ENCODE measurements at places on chromosomes 5 and 9.

DNA sequence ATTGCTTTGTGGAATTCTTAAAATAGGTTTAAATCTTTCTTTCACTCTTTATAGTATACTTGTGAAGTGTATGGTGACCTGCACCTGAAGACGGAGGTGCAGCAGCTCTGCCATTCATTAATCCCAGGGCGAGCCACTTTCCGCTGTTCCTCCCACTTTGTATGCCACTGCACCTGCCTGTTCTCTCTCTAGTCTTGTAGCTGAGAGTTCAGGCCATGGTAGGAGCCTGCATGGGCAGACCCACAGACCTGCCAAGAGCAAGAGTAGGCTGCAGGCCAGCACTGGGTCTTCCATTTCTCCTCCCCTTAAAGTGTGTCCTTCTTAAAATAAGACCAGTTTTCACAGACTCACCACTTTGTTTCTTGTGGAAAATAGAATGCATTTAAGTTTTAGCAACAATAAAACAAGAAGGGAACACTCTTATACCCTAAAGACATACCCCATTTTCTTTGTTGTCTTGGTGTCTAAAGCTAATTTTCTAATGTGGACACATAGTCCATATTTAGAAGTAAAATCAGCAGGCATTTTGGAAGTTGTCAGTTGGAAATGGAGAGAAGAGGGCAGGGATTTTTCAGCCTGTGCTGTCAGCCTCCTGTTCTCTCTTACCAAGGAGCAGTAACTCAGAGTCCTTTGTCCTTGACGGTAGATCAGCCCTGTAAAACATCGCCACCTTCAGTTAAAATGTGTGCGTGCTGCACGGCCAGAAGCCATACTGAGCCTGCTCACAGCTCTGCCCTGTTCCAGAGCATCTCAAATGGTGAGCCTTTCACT, 103.2 kb downstream of the SNCAIP start:
- no peak for DNase-seq

DNA sequence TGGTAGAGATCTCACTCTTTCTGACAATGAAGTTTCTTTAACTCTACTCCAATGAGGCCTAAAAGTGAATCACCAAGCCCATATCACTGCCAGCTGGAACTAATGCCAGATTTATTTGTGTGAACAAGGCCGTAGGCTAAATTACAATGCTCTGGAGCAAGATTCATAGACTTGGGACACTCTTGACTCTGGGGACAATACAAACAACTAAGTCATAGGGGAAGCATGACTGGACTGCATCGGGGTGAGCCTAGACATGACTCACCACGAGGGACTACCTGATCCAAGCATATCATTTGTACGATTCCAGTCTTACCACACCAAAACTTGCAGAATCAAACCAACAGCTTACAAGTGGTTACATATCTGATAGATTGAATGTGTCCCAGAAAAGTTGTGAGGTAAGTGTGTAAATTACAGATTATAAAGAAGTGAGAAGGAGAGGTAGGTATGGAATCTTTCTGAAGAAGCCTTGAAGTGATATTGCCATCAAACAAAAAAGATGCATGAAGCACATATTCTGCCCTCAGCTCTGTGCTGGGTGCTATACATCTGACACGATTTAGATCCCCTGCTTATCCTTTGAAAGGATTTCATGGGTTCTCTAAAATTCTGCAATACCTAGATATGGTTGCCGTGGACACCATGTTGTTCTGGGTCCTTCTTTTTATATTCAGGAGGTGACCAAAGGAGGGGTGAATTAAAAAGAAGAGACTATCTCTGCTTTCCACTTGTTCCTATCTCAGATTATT, 199.3 kb upstream of the PDE4D start:
- DNase-seq: no peak

DNA sequence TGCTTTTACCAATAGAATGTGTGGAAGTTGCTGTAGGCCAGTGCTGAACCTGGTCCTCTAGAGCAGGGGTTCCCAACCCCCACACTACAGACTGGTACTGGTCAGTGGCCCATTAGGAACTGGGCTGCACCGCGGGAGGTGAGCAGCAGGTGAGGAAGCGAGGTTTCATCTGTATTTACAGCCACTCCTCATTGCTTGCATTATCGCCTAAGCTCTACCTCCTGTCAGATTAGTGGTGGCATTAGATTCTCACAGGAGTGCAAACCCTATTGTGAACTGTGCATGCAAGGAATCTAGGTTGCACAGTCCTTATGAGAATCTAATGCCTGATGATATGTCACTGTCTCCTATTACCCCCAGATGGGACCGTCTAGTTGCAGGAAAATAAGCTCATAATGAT, 6.1 kb upstream of the CCDC152 start:
- no peak for DNase-seq

- no peak for DNase-seq
Measured at GRCh38 chr5:83255268-83255667, 177.9 kb downstream of the XRCC4 start.

DNA sequence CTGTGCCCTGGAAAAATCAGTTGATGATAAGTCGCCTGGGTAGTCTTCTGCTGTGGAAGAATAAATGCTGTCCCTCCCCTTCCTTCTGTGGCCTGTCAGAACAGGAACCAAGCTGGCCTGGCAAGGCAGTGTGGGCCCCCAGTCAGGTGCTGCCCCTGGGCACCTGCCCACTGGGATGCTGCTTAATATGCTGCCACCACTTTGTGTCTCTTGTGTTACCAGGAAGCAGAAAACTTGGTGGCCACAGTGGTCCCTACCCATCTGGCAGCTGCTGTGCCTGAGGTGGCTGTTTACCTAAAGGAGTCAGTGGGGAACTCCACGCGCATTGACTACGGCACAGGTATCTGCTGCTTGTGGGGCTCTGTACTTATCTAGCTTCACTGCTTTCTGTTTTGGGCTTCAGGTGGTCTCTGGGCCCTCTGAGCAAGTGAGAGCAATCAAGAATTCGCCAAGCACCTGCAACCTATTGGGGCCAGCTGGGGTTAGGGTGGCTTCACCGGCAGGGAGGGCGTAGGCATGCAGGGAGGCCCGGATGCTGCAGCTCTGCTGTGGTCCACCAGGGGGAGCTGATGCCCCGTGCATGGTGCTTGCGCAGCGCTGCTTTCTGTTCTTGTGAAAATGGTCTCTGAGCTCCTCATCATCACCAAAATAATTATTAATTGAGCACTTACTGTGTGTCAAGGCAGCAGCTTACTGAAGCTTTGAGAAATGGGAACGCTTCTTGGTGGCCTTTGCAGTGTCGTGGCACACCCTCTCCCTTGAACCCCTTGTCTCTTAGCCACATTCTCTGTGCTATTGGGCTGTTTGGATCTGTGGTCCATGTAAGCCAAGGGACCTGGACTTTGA, 20.3 kb downstream of the PTPA start:
- peak; percentile 75 for DNase-seq

DNA sequence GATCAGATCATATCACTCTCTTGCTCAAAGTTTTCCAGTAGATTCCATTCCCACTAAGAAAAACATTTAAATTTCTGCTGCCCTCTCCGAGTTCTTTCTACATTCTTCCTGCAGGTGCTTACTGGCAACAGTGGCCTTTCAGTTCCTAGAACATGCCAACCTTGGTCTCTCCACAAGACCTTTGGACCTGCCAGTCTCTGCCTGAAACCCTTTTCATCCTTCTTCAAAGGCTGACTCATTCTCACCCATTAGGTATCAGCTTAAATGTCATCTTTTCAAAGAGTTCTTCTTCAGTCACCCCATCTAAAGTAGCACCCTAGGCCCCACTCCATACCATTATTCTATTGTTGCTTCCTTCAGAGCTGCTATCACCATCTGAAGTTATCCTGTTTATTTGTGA, 21.8 kb downstream of the PPIC start:
- DNase-seq: no peak

DNA sequence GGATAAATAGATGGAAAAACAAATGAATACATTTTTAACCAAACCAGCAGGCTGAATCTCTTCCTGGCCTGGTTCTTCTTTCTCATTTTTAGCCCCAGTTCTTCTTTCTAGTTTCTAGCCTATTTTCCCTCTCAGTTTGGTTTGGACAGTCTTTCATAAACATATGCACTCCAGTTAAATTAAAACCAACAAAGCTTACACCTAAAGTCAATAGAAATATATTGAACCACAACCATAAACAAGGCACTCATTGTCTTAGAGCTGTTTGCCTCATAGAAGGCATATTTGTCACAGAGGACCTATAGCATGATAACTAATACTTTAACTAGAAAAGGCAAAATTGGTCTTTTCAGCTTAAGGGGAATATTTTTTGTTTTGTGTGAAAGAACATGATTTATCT, 638.3 kb downstream of the NR2F1-AS1 start:
- DNase-seq: no peak

- DNase-seq: no peak
Measured at GRCh38 chr9:25678147-25678666, at the start of gene TUSC1. Gene TUSC1 (minus strand): TSS chr9:25678444. CDS start chr9:25678312, 132 bp downstream.

- no peak for DNase-seq
Measured at GRCh38 chr5:147510885-147511284, 1.0 kb upstream of the DPYSL3 start.

DNA sequence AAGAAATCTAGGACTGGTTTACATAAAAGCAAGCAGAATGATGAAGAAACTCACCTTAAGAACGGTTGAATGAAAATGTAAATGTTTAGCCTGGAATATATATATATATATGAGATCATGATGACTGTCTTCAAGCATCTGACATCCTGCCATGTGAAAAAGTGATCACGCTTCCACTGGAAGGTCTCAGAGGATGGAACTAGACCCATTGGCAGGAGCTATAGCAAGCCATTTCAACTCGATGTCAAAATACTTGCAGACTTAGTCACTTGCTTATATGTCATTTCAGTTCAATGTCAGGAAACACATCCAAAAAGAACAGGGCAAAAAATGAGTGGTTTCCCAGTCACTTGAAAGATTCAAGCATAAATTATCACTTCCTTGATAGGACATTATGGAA, 22.2 kb upstream of the TMEM161B start:
- DNase-seq: no peak

DNA sequence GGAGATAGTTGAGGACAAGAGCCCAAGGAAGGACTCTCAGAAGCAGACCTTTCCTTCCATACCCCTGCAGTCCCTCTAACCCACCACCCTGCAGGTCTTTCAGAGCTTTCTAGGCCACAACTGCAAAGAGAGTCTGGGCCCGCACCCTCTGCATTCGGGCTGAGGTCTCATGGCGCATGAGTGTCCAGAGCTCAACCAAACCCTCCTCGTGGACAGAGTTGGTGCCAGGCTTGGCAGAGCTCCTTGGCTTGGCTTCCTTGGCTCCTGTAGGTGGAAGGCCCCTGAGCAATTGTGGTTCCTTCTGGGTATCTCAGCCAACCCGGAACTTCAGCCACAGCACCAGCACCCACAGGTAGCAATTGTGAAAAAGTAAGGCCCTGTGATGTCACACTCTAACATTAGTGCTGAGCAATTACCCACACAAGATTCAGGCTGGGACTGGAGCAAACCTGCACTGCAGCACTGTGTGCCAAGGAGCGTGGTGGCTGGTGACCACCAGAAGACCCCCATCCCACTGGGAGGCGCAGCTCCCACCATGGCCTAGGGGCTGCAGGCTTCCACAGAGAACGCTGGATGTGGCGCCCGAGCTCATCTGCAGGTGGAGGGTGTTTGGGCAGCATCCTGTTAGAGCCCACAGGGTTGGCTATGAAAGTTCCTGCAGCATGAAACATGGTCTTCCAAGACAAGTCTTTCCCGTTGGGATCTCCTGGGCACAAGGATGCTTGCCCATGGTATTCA, 38.8 kb downstream of the FOXI1 start:
- no peak for DNase-seq

DNA sequence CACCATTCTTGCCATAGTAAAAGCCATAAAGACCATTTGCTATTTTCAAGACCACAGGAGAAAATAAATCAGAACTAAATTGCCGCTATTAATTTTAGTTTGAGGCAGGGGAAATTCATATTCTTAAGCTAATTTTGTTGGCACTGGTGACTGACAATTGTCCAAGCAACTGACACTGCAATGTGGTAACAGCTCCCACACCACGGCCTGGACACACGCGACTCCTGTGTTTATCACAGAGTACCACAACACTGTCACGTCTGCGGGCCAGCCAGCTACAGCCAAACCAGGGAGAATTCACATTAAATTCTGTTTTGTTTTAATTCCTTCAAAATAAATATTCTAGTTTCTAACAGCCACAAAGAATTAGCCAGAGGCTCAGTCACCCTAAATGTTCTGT, 481.9 kb downstream of the CTNND2 start:
- no peak for DNase-seq

- no peak for DNase-seq
Measured at GRCh38 chr9:127790094-127790855, 4.4 kb downstream of the CDK9 start.

DNA sequence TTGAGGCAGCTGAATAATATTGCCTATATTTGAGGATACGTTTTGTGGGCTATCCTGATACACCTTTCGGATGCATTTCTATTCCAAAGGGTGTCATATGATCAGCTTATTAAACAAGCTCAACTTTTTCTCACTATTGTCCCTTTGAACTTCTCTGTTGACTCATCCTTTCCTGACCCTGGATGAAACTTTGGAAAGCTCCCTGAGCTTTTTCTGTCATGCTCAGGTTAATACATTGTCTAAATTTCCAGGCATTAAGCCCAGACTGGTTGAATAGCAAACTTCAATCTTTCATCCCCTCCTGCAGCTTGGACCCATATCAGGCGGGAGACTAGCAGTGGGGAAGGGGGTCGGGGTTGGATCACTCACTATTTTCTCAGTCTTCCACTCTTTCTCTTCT, 104.9 kb upstream of the PTPN3 start:
- DNase-seq: no peak

DNA sequence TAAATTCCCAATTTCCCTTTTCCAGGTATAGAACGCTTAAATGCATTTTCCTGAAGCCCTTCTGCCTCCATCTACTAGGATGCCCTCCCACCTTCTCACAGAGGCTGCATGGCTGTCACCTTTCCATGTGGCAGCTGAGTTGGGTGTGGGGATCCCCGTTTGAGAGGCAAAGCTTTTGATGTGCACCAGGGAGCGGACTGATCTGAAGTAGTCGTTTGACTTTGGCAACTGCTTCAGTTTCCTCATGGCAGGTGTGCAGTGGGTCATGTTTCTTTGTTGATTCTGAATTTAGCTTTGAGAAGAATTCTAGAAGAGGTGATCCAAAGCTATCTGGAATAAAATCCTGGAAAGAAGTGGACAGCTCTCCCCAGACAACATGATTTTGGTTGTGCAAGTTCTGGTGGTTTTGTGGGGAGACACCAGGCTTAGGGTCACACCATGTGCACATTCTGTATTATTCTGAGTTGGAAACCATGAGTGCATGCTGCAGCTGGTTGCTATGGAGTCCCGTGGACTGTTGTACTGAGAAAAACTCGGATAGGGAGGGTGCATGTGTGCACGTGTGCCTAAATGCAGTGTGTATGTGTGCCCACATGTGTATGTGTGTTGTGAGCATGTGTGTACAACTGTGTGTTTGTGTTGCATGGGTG, 63.5 kb downstream of the GADD45G start:
- no peak for DNase-seq

DNA sequence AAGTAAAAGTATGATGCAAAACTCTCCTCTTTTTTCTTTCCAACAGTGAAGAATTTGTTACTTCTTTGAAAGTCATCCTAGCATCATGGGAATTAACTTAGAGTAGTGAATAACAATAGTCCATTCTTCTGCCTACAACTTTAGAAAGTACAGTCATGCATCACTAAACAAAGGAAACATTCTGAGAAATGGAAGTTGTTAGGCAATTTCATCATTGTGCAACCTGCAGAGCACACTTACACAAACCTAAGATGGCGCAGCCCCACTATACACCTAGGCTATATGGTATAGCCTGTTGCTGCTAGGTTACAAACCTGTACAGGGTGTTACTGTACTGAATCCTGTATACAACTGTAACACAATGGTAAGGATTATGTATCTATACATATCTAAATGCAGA, 1209.3 kb upstream of the C9orf72 start:
- DNase-seq: no peak

GRCh38 chr5:43242196-43242595, 50.2 kb downstream of the NIM1K start:
- DNase-seq: no peak

- no peak for DNase-seq
Measured at GRCh38 chr9:104075801-104076753, 18.0 kb upstream of the SMC2 start.
